Brain pericyte (primary cell): ENCODE measurements at places on chromosomes 7 and 10.

- peak; percentile 12 for DNase-seq
Observed at GRCh38 chr7:44565097-44565794, 8.5 kb downstream of the DDX56 start.

GRCh38 chr10:81953420-81953819, 78.4 kb downstream of the NRG3 start:
- no peak for DNase-seq

GRCh38 chr7:18386607-18387006, 108.9 kb upstream of the HDAC9 start:
- no peak for DNase-seq

- DNase-seq = no peak
Observed at GRCh38 chr7:109659261-109659660, 1089.6 kb downstream of the DNAJB9 start.

- DNase-seq = no peak
Observed at GRCh38 chr10:77409697-77410471, 227.7 kb downstream of the KCNMA1 start.

- no peak for DNase-seq
Observed at GRCh38 chr7:2622869-2623697, 8.7 kb upstream of the TTYH3 start.

DNA sequence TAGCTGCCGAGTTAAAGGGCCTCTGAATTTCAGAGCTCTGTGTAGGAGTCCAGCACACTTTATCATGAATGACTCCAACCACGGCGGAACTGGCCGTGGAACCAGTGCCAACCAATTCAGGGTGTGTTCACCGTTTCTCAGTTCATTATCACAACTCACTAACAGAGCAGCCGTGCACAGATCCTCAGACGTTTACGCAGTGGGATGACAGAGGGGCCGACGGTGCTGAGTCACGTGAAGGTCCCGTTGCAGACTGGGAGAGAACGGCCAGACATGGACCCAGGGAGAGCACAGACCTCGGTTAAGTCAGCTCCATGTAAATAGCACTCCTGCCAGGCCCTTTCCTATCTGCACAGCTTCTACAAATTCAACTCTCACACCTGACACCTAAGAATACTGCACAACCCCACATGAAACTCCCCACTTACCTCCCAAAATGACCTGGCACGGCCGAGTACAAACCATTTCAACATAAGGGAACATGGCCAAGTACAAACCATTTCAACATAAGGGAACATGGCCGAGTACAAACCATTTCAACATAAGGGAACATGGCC, 95.5 kb downstream of the DIP2C start:
- no peak for DNase-seq

GRCh38 chr7:128840326-128841170, 10.3 kb downstream of the FLNC start:
- no peak for DNase-seq

DNA sequence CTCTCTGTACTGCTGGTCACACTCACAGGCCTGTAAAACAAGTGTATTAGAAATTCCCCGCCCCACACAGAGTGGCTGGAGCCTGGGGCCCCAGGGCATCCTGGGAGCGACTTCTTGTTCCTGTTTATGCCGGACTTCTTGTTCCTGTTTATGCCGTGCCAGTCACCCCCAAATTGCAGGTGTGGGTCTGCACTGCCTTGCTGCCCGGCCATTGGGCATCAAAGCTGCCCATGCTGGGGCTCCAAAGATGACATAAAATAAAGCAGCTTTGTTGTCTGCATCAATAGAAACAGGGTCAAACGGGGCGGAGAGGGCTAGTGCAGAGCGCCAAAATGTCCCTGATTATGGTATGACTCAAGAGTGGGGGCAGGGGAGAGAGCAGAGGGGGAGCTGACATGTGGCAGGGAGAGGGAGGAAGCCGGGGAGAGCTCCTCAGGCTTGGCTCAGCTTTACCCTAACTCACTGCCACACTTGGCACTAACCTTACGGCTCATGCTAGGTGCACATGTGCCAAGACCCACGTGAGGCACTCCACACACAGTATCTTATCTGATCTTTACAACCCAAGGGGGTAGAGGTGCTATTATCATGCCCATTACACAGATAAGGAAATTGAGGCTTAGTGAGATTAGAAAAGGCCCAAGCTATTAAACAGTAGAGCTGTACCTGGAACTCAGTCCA, 98.4 kb downstream of the PIP4K2A start:
- no peak for DNase-seq

GRCh38 chr7:101740981-101741725, 76.3 kb upstream of the CUX1 start:
- DNase-seq = no peak

GRCh38 chr7:115747174-115747573, 283.4 kb downstream of the TFEC start:
- DNase-seq = no peak

GRCh38 chr10:97318772-97319651, at the start of gene FRAT1:
TSS of gene FRAT1 (plus strand) at chr10:97319271. CDS start at chr10:97319454, 183 bp downstream.
- peak; percentile 80 for DNase-seq

- DNase-seq = no peak
Observed at GRCh38 chr10:4771554-4772201, 54.3 kb upstream of the AKR1E2 start.

- peak; percentile 20 for DNase-seq
Observed at GRCh38 chr10:59362144-59362958, at the start of gene FAM13C. TSS of gene FAM13C (minus strand) at chr10:59362549. CDS start at chr10:59362460, 89 bp downstream.

- DNase-seq = no peak
Observed at GRCh38 chr7:141220263-141220880, 146.5 kb downstream of the TMEM178B start.

DNA sequence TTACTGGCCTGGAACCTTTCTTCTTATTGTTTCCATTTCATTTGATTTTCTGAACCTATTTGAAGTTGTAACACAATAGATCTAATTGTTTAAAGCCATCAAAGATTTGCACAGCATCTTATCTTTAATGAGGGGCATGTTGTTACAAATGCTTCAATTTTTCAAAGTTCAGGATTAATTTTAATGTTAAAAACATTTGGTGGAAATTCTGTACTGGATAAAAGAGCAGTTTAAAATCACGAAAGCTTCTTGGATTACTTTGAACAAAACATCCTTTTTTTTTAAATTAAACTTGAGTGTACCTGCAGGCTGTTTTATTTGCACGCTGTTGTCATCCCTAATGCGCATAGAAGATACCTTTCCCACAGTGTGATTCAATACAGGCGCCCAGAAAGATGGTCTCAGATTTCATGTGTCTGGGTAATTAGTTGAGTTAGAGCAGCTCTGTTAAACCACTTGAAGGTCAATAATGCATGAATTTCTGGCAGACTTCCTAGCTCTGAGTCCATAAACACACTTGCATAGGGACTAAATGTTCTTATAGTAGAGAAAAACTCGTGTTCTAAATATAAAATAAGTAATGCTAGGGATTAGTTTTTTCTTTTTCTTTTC, 29.3 kb upstream of the DDX50 start:
- peak; percentile 60 for DNase-seq

- DNase-seq = no peak
Observed at GRCh38 chr7:85447004-85447403, 260.1 kb upstream of the SEMA3D start.

- no peak for DNase-seq
Observed at GRCh38 chr10:101935431-101935830, 91.8 kb upstream of the KCNIP2 start.

DNA sequence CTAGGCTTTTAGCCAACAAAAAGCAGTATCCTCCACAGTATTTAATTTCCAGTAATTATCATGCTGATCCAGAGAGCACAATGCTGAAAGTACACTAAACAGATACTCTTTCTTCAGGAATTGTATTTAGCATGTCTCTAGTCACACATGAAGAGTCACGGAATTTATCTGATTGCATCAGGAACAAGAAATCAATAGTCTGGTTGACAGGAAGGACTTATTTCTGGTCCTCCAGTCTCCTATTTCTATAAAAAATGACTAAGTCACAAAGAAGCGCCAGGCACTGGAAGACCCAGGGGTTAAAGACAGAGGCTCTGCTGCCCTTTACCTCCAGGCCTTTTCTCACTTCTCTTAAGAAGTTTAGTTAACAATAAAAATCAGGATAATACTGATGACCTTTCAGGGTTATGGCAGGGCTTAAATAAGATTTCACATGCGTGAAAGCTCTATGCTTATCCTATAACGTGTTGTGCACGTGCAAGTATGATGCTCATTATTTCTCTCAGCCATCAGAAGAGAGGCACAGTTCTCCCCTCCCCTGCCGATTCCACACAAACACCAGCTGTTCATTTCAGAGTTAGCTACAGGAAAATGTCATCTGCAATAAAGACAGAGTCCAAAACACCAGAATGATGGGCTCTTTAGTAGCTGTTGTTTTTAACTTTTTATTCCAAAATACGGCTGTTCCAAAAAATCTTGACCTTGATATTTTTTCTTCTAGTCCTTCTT, 36.9 kb downstream of the SLC26A4 start:
- no peak for DNase-seq

DNA sequence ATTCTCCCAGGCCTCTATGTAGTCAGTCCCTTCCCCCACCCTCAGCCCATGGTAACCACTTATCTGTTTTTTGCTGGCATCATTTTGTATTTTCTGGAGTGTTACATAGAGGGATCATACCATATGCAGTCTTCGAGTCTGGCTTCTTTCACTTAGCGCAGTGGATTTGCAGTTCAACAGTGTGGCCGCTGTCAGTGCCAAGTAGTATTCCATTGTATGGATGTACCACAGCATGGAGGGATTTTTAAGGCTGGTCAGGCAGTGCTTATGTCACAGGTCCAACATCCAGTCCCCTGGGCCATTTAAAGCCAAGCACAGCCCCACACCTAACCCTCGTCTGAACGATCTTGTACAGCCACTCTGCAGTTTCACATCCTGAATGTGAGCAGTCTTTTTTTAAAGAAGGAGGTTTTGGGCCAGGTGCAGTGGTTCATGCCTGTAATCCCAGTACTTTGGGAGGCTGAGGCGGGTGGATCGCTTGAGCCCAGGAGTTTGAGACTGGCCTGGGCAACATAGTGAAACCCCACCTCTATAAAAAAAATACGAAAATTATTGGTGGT, 121.8 kb downstream of the CUX1 start:
- no peak for DNase-seq

- no peak for DNase-seq
Observed at GRCh38 chr7:79284211-79284610, 169.3 kb downstream of the MAGI2 start.

DNA sequence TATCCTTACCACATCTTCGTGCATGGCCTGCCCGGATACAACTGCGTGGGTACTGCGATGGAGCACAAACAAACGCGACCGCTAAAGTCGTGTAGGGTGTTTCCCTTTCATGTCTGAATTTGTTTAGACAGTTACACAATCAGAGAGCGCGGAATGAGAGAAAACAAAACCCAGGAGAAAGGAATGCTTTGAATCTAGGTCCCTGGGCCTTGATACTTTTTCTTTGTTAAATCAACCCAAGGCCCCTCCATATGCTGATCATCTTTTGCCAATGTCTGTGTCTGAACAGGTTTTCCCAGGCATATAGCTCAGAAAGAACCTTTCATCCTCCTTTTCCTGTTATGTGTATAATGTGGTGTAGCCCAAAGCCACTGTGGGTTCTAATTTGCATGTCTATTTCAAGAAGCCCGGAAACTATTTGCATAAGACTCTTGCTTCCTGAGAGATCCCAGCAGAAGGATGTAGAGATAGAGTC, 145.8 kb downstream of the FRMD4A start:
- peak; percentile 38 for DNase-seq

DNA sequence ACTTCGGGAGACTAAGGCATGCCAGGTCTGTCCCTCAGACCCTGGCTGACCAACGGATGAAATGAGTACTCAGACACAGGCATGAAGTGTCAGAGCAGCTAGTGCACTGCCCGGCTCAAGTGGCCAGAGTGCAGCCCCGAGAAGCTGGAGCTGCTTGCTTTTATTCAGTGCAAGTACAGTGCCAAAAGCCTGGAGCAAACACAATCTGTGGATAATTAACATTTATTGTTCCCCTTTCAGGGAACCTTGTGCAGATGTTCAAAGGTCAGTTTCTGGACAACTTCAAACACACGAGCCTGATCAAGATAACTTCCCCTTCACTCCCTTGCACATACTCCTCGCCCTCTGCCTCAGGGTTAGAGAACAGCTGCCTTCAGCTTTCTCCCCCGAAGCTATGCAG, 7.9 kb upstream of the ATE1 start:
- DNase-seq = no peak

GRCh38 chr10:30738416-30738815, 108.9 kb upstream of the LYZL2 start:
- DNase-seq = no peak

DNA sequence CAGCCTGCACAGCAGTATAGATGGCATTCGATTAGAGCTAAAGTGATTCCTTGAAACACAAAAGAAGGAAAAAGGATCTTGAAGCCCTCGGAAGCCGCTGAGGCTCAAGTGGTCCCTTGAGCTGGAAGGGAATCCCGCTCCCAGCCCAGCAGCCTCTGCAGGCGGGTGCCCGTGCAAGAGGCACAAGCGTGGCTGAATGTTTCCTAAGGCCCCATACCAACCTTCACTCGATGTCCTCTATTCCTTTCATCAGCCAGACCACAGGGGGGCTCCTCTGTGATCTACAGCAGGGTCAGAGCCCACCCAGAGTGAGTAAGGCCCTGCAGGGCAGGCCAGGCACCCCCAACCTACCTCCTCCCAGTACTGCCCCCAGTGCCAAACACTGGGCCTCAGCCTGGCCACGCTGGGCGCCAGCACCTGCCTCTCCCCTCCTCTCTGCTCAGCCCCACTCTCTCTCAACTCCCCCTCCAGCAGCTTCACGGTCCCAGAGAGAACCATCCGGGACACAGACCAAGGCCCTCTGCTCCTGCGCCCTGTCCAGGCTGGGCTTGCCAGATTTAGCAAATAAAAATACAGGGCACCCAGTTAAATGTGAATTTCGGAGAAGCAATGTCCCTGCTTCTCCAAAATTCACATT, 30.5 kb downstream of the EBF3 start:
- no peak for DNase-seq

DNA sequence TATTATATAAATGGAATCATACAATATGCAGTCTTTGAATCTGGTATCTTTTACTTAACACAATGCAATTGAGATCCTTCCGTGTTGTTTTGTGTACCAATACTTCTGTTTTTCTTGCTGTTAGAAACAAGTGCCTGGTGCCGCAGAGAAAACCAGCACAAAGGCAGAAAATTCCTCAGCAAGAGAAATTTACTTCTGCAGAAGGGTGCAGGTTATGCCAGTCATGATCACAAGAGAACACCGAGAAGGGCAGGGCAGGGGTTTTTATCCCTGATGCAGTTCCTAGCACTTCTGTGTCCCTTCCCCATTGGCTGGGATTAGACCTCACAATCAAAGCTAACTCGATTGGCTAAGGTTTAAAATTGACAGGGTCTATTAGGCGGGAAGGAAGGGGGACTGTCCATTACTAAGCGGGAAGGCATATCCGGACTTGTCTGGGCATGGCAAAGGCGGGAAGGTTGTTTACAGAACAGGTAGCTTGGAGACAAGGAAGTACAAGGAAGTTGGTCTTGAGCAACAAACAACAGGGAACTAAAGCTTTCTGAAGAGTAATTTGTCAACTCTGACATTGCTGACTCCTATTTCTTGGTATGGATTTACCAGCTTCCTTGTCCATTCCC, 2.4 kb upstream of the ZNF33B start:
- DNase-seq = no peak

GRCh38 chr7:51255036-51255435, 61.6 kb downstream of the COBL start:
- no peak for DNase-seq
